ENCODE measurements at places on chromosomes 7 and 10.

GRCh38 chr7:46352004-46352954 lies 431.2 kb upstream of the IGFBP3 start:
- DNase-seq, result no peak

GRCh38 chr7:24978843-24979469 lies 1.0 kb downstream of the OSBPL3 start:
- DNase-seq, result no peak

DNA sequence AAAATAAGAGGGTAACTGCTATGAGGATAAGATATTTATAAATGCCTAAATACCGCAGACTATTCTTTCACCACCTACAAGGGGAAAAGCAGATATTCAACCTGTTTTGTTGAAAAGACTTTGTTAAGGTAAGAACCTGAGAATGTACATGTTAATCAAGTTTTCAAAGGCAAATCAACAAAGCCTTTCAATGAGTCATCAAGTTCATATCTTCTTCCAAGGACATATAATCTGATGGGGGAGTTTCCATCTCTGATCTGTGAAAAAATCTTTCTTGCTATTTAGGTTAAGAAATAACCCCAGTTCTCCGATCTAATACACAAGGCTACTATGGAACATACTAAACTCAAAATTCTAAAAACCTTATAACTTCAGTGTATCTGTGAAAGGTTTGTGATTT lies 40.0 kb upstream of the ANLN start:
- DNase-seq, result no peak

- DNase-seq, result no peak
These were observed 48.4 kb upstream of the PODXL start for GRCh38 chr7:131604841-131605279.

DNA sequence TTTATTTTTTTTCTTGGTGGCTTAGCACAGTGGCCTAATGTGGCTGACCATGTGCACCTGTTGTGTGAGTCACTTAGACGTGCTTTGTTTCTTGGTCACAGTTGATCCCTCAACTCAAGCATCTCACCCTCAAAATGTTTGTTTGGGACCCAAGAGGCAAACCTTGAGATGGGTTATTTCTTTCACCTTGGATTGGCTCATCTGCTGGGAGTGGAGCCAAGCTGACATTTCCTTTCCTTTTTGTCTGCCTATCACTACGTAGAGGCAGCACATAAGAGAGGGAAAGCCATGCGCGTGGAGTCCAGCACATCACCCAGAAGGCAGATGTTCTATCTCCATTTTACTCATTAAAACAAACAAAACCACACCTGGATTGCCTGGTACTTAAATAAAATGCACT lies 6.4 kb upstream of the PRKCQ start:
- no peak for DNase-seq

DNA sequence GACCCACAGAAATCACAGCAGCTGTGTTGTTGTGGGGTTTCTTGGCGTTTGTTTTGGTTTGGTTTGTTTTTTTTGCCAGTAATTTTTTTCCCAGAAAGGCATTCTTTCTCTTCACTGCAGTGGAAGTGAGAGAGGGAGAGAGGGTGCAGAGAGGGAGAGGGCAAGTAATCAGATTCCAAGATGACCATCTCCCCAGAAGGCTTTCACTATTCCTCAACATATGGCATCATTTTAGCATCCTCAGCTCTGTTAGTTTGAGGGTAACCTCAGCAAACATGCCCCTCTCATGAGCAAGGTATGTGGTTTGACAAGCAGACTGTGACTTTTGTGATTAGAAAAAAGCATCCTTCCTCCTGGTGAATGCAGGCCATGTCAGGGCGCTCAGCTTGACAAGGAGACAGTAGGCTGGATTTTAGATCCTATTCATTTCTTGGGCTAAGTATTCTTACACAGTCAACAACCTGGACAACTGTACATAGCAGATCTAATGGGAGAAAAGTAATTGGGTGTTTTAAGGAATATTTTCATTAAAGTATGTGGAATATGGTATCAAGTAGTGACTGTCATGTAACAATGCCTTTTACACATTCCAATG lies 86.3 kb upstream of the PIK3CG start:
- no peak for DNase-seq

DNA sequence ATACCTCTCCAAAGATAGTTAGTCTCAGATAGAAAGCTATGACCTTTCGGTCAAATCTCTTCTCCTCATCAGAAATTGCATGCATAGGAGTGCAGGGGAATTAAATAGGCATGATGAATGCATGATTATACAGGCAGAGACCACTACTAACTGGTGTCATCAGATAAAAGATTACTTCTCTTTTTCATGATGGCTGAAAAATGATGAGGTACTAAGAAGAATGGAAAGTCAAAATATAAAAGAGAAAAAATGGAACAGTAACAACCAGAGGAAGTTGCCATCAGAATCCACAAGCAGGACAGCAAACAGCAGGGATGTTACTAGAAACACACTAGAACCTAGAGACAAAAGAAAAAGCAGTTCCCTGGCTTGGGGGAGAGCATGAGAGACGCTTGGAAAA lies 31.6 kb downstream of the CTTNBP2 start:
- no peak for DNase-seq

DNA sequence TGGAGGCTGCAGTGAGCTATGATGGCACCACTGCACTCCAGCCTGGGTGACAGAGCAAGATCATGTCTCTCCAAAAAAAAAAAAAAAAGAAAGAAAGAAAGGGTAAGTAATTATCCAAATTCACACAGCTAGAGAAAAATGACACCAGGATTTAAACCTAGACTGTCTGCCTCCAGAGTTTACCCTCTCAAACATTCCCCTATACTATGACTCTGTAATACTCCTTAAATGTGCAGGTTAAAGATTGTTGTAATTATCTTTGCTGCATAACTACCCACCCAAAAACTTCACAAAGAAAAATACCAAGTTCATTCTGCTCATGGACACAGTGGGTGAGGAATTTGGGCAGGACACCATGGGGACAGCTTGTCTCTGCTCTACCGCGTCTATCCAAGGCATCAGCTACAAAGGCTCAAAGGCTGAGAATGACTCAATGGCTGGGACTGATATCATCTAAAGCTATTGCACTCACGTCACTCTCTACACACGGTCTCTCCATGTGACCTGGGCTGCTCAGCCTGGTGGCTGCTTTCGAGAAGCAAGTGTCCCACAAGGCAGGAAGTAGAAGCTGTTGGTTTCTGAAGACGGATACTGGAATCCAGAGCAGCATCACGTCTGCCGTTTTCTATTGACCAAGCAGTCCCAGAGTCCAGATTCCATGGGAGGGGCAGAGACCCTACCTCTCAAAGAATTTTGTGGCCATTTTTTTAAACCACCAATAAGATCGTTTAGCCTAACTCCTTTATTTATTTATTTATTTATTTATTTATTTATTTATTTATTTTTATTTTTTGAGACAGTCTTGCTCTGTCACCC lies 185.7 kb upstream of the AUTS2 start:
- DNase-seq, result no peak

GRCh38 chr7:55303220-55303619 lies 61.9 kb upstream of the LANCL2 start:
- DNase-seq, result no peak

- no peak for DNase-seq
These were observed 6.1 kb downstream of the PKD1L1 start for GRCh38 chr7:47942132-47942531.

DNA sequence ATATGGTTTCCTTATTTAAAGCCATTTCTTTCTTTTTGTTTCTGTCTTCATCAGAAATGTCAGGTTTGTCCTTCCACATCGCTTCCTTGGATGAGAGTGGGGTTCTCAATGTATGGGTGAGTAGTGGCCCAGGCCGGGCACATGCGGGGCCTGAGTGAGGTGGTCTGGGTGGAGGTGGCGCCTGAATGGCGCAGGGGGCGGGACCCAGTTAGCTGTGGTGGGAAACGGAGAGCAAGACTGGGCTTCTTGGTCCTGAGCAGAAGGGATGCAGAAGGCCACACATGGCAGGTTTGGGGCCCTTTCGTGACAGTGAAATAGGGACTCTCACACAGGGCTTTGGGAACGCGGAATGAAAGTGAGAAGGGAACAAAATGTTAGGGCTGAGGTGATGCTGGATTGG lies 70.0 kb downstream of the DYNC2I1 start:
- no peak for DNase-seq

DNA sequence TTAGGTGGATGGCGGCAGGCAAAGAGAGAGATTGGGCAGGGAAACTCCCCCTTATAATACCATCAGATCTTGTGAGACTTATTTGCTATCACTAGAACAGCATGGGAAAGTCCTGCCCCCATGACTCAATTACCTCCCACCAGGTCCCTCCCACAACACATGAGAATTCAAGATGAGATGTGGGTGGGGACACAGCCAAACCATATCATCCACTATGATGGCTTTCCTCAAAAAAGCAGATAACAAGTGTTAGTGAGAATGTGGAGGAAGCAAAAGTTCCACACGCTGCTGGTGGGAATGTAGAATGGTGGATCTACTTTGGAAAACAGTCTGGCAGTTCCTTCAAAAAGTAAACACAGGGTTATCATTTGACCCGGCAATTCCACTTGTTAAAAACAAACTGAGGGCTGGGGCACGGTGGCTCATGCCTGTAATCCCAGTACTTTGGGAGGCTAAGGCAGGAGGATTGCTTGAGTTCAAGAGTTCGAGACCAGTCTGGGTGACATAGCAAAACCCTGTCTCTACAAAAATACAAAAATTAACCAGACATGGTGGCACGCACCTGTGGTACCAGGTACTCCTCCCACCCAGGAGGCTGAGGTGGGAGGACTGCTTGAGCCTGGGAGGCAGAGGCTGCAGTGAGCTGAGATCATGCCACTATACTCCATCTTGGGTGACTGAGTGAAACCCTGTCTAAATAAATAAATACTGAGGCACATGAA lies 161.4 kb upstream of the EEPD1 start:
- DNase-seq, result no peak

DNA sequence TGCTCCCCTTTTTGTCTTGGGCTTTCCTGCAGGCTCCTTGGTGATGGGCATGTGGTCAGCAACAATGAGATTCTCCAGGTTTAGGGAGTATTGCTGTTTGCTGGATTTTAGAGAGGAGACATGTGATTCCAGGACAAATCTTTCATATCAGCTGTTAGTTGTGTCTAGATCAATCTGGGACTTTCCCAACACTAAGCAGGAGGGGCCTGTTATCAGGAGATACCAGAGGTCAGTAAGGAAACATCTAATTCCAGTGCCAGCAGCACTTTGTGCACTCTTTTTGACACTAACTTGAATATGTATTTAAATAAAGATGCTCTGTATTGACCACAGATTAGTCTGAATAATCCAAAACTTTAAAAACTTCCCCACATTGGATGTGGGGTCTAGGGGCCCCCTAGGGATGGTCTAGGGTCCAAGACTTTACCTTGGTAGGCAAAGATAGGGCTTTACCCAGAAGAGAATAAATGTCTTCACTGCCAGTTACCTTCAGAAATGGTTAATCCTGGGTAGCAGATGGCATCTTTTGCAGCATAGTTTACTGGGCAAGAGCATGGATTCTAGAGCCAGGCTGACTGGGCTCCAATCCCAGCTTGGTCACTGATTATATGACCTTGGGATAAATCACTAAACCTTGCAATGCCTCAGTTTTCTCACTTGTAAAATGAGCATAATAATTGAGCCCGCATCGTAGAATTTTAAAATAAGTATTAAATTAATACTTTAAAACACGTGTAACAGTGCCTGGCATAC lies 6.4 kb upstream of the FIGNL1 start:
- DNase-seq, result no peak

DNA sequence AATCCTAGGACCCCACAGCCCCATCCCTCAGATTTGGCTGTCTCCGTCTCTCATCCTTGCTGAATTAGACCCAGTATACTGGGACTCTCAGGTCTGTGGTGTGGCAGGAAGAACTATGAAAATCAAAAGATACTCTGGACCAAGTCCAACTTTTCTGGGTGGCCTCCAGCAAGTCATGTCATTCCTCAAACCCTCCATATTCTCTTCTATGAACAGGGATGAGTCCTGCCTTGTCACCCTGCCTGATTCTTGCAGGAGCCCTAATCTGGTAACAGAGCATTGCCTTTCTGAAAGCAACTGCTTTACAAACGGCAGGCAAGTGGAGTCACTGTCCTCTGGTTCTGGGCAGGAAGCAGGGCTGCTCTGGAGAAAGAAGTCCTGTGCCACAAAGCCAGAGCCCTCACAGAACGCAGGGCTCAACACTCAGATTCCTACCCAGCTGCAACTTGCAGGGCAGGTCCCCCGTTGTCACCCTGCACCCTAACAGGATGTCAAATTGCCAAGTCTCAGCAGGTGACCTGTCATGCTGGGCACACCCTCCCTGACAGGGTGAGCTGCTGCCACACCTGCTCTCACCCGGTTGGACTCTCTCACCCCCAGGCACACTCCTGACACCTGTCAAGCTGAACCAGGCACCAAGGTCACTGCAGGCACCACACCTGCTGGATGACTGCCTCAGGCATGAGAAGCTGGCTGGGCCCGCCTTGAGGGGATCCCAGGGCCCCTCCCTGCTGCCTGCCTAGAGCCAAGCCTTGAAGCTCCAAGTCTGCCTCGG lies 227.7 kb downstream of the KCNMA1 start:
- DNase-seq, result no peak

GRCh38 chr10:42421812-42422211 lies 216.6 kb downstream of the ZNF33B start:
- no peak for DNase-seq

DNA sequence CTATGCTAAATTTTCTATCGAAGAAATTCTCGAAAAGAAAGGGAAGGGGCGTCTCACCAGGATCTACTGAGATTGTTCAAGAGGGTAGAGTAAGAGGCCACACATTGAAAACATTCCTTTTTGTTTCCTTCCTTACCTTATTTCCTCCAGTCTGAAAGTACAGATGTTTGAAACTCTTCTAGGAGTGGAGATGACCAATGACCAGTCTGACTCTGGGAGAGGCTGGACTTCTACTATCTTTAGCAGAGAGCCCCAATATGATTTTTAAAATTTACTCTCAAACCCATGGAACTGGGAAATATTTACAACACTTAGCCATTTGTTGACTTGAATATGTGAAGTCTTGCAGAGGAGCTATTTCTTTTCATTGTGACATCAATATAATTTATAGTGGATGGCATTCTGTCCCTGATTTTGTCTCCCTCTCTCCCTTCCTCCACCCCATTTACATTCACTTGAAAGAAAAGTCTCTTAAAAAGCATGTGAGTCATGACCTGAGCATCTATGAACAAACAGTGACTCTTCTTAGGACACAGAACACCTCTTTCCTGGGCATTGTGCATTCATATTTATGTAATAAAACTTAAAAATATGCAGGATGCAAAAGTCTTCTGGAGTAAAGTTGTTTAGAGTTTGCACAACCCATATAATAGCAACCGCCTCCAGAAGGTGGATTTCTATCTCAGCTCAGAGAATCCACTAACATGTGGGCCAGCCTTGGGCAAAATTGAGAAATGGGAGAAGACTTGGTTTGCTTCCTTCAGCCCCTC lies 31.2 kb upstream of the BMPER start:
- no peak for DNase-seq

DNA sequence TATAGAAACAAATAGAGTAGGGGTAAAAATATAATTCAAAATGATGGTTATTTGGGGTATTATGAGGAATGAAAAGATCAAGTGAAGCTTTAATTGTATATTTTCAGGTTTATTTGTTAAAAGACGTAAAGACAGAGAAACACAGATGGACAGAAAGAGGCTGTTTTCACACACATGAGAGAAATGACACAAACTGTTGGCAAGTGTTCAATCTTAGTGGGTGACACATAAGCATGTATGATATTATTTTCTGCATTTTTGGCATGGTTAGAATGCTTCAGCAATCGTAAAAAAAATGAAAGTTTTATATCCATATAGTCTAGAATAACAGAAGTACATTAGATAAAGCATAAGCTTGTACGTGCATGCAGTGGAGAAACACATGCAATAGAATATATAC lies 464.4 kb upstream of the AKR1E2 start:
- no peak for DNase-seq

Measured in NCI-H446 treated with DMSO at 0.1 percent for 48 hours (cell line).